Vein endothelial cell (primary cell): ENCODE measurements at places on chromosomes 16 and 17. TPM values are rescaled to one million over a fixed set of nuclear protein-coding genes. Genes with fewer than 3 reads are reported as not detected.

The GGNBP2 gene
- total RNA-seq: 45.4 and 48.9 TPM in 2 replicates

The TLCD2 gene
- 0.96 and 1.3 TPM in 2 replicates for total RNA-seq

The GRIN2C gene
- total RNA-seq: 0.19 TPM in 1 of 2 replicates, not detected in the other

The CFAP119 gene
- 2.0 and 3.5 TPM in 2 replicates for total RNA-seq

The KRTAP3-1 gene
- total RNA-seq: not detected in 2 replicates

The RRAD gene
- under 0.01 and 0.19 TPM in 2 replicates for total RNA-seq

The GPS2 gene
- total RNA-seq: 43.1 and 48.1 TPM in 2 replicates

The DNAAF1 gene
- total RNA-seq: 0.10 TPM in 1 of 2 replicates, not detected in the other

The KRTAP4-5 gene
- not detected in 2 replicates for total RNA-seq

The AGRP gene
- total RNA-seq: not detected in 2 replicates
